ENCODE measurements at places on chromosomes 12 and 14. TPM values are rescaled to one million over a fixed set of nuclear protein-coding genes. Genes with fewer than 3 reads are reported as not detected.

The NEUROD4 gene
- total RNA-seq = 0.31 TPM

The GZMH gene
- total RNA-seq = 1.3 TPM

The RIMBP2 gene
- 8.0 TPM for total RNA-seq

The CEBPE gene
- total RNA-seq = 0.24 TPM

GRCh38 chr14:95098984-95099599 lies 58.2 kb downstream of the DICER1 start:
- DNase-seq = peak; percentile 79

DNA sequence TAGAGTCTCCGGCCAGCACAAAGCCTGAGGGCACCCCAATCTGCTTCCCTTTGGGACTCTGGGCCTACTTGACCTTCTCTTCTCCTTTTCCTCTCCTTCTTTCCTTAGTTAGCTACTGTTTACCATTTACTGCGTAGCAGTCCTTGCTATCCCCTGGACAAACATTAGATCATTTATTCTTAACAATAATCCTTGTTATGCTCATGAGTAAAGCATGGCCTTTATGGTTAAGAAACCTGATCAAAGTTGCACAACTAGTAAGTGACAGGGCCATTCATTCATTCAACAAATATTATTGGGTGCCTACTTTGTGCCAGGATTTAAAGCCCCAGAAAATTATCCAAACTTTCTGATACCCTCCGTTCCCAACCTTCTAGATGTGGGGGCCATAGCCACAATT lies 3.2 kb upstream of the HDAC7 start:
- DNase-seq = no peak

DNA sequence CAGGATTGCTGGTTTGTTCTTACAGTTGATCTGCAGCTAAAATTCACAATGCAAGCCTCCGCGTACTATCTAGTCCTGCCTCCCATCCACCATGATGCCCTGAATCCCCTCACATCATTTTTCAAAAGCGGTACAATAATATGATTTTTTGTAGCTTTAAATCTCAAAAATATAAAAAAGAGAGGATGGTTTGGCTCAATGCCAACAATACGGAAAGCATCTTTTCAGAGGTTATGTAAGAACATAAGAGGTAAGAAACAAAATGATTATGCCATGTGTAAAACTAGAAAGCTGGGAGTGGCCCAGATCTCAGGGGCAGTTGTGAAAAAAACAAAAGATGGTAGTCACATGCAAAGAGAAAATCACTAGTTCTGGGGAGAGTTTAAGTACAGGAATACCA lies 24.0 kb upstream of the ZDHHC17 start:
- no peak for DNase-seq

DNA sequence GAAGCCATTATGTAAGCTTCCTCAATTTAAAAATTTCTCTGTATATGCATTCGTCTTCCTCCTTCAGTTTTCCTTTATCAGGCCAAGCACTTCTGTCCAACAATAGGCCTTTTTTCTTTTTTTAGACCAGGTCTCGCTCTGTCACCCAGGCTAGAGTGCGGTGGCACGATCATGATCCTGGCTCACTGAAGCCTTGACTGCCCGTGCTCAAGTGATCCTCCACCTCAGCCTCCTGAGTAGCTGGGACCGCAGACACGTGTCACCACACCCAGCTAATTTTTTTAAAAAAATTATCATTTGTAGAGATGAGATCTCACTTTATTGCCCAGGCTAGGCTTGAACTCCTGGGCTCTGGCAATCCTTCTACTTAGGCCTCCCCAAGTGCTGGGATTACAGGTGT lies 25.8 kb downstream of the TAOK3 start:
- no peak for DNase-seq

- DNase-seq = no peak
Observed at GRCh38 chr12:18522806-18523205, 215.0 kb downstream of the PLCZ1 start.

DNA sequence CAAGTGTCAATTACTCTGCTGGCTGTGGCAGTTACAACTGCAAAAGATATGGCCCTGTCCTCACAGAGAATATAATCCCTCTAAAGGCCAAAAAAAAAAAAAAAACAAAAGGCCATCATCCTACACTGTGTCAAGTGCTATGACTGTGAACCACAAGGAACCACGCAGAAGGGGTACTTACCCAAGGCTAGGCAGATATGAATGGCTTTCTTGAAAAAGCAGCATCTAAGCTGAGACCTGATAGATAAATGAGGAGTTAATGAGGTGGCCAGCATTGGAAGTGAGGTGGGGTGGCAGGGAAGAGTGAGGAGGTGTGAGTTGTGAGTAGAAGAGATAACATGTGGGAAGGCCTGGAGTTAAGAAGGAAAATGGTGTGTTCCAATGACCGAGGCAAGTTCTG lies 16.4 kb upstream of the IL22 start:
- no peak for DNase-seq

GRCh38 chr12:85835426-85836196 lies 598 bp downstream of the RASSF9 start:
- no peak for DNase-seq

GRCh38 chr12:117907108-117907689 lies 61.6 kb downstream of the KSR2 start:
- DNase-seq = no peak

GRCh38 chr12:26346736-26347135 lies 151.4 kb downstream of the SSPN start:
- DNase-seq = no peak

DNA sequence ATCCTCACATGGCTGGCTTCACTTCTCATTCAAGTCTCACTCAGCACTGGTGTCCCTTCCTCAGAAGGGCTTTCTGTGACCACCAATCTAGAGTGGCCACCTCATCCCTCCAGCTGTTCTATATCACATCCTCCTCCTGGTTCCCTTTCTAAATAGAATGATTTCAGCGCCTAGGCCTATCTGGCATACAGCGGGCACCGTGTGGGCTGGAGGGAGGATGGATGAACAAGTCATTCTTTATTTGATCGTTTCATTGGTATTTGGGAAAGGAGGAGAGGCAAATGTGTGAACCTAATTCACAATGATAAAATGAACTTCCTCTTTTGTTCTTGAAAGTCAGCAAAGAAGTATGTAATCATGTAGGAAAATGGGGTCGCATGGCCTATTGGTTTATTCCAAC lies 394.2 kb downstream of the DPF3 start:
- no peak for DNase-seq

GRCh38 chr12:337039-337438 lies 52.1 kb downstream of the KDM5A start:
- no peak for DNase-seq

DNA sequence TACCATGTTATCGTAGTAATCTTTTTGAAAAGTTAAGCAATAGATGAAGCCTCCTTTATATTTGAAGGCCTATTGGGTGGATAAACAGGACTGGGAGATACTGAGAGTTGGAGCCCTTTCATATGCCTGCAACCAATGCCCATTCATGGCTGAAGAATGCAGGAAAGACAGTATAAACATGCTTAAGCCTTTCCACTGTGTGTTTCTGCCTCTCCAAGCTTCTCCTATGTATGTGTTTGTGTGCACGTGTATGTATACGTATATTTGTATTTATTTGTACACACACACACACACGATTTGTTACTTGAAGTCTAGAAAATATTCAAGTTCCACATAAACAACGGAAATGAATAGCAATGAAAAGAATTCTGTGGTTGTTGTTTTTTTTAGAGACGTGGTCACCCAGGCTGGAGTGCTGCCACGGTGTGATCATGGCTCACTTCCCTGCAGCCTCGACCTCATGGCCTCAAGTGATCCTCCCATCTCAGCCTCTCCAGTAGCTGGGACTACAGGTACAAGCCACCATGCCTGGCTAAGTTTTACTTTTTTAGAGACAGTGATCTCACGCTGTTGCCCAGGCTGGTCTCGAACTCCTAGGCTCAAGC lies 1453.5 kb downstream of the AACS start:
- DNase-seq = no peak

DNA sequence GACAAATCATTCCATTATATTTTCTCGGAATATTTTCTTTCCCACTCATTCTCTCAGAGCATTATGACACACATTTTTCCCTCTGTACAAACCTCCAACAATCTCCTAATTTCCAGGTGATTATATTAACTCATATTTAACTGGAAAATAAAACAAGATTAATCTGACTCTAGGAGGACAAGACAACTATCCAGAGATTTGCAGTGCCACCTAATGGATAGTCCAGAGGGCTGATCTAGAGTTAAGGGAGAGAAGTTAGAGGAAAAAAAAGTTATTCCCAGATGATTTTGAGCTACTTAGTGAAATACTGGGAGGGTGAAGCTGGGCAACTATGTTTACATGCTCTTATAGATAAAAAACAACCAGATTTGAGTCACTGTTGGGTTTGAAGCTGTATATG lies 161.7 kb downstream of the ALX1 start:
- no peak for DNase-seq

GRCh38 chr14:105591052-105591451 lies 64.7 kb downstream of the TMEM121 start:
- DNase-seq = no peak

DNA sequence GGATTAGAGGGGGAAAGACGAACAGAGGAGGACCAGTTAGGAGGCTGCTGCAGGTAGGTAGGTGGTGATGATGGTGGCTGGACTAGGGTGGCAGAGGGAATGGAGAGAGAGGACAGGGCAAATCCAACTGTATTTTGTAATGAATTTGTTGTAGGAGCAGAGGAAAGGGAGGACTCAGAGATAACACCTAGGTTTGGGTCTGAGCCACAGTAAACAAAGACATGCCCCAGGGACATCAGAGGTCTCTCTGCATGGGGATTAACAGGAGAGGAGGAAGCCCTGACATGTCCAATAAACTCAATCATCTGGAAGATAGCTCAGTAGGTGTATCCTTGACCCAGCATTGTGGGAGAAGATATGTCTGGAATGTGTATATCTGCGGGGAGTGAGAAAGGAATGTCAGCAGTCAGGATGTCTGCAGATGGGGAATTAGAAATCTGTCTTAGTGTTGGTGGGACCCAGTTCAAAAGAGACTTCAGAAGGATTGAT lies 4.7 kb upstream of the SLC48A1 start:
- no peak for DNase-seq
